Activated T-helper 1 cell treated with Interleukin-2 at 50 U/mL for 16 hours (primary cell): ENCODE measurements at places on chromosomes 16 and 17.
A peak's percentile ranks its signal among the peaks of the same experiment; 100 is the strongest.

DNA sequence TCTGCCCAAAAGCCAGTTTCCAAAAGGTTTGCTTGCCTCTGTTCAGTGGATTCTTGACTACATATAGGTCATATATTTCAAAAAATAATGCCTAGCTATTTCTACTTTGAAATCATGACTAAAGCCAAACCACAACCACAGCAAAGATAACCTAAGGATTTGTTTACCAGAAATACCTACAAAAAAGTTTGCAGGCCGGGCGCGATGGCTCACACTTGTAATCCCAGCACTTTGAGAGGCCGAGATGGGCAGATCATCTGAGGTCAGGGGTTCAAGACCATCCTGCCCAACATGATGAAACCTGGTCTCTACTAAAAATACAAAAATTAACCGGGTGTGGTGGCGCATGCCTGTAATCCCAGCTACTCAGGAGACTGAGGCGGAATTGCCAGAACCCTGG is 15.2 kb downstream of the CARHSP1 start:
- no peak for DNase-seq

GRCh38 chr16:87658564-87659225 is 56.4 kb downstream of the JPH3 start:
- DNase-seq = no peak

- no peak for DNase-seq
Measured at GRCh38 chr16:84026606-84027005, 16.0 kb downstream of the SLC38A8 start.

DNA sequence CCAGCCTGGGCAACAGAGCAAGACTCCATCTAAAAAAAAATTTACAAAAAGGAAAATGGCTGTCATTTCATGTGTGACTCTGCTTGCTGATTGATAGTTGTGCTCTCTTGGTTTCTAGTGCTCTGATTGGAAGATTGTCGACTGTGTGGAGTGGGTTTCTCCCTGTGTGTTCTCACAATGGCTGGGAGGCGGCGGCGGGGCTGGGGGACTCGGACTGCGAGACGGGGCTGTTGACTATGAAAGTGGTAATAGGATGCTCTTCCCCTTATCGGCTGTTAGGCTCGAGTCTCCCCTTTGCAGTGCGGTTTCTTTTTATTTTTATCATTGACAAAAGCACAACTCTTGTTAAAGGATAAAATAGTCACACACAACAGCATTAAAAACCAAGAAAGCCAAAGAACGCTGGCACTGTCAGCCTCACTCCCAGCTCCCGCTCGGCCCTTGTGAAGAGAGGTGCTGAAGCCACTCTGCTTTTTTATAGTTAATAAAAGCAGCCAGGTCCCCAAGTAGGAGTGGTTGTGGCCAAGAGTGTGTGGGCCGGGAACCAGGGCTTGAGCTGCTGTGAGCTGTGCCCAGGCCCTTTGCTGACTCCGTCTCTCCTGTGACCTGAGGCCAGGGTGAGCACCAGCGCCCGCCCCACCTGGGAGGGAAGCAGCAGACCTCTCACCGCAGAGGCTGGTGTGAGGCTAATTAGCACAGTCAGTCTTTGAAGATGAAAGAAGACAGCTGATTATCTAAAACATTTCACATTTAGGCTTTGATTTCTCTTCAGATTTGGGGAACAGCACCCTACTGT is 36.5 kb downstream of the TBCD start:
- no peak for DNase-seq

- no peak for DNase-seq
Measured at GRCh38 chr16:4365014-4365406, 6.6 kb upstream of the VASN start.

DNA sequence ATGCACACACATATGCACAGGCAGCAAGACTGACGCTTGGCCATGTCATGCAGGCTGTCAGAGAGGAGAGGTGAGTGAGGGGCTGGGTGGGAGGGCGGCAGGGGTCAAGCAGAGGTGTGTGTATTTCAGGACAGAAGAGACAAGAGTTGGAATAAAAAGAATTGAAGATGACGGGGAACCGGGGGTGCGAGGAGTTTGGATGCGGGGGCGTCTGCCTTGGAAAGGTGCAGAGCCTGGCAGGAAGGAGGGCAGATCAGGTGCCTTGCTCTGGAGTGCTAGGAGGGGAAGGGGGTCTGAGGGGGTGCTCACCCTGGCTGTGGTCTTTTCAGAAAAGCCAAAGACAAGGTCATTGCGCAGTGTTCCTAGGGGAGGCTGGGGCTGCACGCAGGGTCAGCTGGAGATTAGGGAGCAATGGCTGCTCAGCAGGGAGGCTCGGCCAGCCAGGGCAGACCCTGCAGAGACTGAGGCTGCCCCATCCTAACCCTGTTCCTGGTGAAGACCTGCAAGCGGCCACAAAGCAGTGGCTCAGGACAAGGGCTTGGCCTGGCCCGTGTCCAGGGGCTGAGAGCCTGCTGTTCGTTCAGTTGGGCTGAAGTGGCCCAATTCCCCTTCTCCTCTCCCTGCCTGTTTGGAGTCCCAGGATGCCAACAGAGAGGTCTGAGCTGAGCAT is 23.7 kb upstream of the CBX4 start:
- no peak for DNase-seq

DNA sequence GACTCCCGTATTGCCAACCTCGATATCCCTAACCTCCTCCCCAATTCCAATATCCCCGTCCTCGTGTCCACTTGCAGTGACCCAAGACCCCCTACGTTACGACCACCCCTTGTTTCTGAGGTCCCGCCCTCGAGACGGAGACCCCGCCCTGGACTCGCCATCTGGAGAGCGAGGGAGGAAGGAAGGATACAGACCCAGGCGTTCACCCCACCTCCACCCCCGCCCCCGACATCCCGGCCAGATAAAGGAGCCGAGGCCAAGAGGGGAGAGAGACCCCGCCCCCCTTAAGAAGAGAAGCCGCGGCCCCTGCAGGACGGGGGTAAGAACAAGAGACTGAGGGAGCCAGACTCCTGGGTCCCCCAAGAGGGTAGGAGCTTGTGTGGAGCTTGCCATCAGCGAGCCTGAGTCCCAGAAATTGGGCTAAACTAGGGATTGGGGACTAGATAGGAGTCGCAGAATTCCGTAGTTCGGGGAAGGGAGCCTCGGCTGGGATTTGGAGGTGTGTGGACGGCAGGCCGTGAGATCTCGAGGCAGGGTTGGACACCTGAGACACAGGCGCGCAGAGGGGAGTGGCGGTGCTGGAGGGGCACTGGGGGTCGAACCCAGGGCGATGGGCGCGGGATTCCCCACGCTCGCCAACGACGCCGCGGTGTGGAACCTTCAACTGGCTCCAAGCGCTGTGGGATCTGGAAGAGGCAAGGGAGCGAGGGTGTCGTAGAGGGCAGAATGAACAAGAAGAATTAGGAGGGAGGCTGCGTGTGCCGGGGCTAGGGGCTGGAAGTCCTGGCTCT is at the start of gene BCL6B:
BCL6B (plus strand) TSS at position 270 of the 791 bp plus-strand sequence. CDS start 622 bp downstream, outside the sequence.
- no peak for DNase-seq

DNA sequence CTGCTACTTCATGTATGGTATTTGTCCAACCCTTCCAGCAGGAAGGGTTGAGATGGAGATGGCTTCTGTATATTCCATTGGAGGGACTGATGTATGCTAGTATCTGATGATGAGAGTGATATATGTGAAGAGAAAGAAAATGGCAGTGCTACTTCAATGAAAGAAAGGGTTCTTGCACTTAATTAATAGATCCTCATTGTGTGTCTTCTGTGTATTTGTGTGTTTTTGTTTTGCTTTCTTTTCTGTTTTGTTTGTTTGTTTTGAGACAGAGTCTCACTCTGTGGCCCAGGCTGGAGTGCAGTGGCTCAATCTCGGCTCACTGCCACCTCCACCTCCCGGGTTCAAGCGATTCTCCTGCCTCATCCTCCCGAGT is 61.2 kb upstream of the CRYM start:
- no peak for DNase-seq

DNA sequence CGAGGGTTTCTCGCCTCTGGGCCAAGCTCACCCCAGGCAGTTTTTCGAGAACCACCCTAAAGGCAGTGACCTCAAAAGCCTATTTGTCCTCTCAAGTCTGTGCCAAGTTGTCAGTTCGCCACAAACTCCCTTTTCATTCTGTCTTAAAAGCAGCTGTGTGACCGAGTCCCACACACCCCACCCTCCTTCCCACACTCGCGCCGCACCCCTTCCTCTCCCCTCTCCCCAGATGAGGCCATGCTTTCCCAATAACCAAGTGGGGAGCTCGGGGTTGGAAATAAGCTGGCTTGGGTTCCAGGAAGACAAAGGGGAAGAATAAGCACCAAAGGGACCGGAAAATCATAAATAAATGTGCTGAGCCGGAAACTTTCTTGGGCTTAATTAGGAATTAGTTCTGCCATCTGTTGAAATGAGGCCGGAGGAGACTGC is 36.7 kb downstream of the GRIN2C start:
- no peak for DNase-seq

DNA sequence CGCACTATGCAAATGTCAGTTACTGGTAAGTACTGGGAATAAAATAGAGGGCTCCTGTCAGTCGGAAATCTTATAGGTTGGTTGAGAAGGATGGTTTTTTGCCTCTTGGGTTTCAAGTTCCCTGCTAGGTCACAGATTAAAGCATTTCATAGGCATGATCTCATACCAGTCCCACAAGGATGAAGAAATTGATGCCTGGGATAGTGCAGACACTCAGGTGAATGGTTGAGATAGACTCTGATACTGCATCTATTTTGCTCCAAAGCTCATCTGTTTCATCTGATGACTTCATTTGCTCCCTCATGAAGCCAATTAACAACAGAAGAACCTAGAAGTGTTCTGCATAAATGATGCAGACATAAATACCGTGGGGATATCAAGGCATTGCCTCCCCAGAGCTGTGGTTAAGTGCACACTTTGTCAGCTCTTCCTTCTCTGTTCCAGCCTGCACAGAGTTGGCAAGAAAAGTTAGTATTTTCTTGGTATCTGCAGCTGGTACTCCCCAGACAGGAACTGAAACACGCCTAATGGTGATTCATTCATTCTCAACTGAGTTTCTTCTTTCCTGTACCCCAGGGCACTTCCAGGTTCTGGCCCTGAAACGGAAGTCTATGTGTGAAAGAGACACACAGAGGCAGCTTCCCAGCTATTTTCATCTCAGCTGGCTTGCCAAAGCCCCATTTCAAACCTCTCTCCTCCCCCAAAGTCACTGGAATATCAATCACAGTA is 418.3 kb upstream of the SALL1 start:
- no peak for DNase-seq

GRCh38 chr16:3861808-3862451 is 18.6 kb downstream of the CREBBP start:
- no peak for DNase-seq

DNA sequence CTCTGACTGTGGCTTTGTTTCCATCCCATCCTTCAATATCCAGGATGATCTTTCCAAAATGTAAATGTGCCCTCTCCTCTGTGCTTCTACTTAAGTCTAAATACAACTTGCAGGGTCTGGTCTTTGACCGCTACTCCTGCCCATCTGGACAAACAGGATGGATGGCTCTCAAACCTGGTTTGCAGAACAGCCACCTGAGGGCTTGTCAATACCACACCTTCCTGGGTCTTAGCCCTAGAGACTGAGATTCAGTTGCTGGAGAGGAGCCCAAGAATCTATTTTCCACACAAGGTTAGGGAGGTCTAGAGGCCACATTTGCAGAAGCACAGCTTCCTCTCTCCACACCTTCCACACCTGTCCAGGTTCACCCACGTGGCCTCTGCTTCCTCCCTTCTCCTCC is 1.9 kb upstream of the GRB7 start:
- DNase-seq = no peak

DNA sequence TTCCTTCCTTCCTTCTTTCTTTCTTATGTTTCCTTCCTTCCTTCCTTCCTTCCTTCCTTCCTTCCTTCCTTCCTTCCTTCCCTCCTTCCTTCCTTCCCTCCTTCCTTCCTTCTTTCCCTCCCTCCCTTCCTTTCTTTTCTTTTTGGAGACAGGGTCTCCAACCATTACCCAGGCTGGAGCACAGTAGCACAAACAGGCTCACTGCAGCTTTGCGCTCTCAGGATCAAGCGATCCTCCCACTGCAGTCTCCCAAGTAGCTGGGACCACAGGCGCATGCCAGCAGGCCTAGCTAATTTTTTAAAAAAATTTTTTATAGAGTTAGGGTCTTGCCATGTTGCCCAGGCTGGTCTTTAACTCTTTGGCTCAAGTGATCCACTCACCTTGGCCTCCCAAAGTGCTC is 31.8 kb upstream of the ZKSCAN2 start:
- no peak for DNase-seq

GRCh38 chr16:74700116-74700437 is 585 bp downstream of the MLKL start:
- DNase-seq = peak; percentile 9

- DNase-seq = no peak
Measured at GRCh38 chr16:49632086-49632794, 223.7 kb downstream of the ZNF423 start.

GRCh38 chr16:3792472-3793012 is 75.2 kb upstream of the TRAP1 start:
- no peak for DNase-seq

- no peak for DNase-seq
Measured at GRCh38 chr16:83882163-83882885, 16.6 kb upstream of the MLYCD start.

- DNase-seq = no peak
Measured at GRCh38 chr17:28748852-28749515, 5.2 kb downstream of the TRAF4 start.

DNA sequence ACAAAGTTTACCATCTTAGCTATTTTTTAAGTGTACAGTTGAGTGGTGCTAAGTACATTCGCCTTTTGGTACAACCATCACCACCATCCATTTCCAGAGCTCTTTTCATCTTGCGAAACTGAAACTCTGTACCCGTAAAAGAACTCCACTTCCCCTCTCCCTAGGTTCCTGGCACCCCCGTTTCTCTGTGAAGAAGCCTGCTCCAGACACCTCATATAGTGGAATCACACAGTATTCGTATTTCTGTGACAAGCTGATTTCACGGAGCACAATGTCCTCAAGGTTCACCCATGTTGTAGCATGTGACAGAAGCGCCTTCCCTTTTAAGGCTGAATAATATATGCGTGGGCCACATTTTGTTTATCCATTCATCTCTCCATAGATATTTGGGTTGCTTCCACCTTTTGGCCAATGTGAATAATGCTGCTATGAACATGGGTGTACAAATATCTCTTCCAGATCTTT is 54.2 kb upstream of the MAP3K14 start:
- DNase-seq = no peak

- DNase-seq = no peak
Measured at GRCh38 chr17:74827800-74828199, 31.9 kb downstream of the GRIN2C start.

GRCh38 chr16:67446968-67447507 is 16.1 kb downstream of the HSD11B2 start:
- DNase-seq = no peak

DNA sequence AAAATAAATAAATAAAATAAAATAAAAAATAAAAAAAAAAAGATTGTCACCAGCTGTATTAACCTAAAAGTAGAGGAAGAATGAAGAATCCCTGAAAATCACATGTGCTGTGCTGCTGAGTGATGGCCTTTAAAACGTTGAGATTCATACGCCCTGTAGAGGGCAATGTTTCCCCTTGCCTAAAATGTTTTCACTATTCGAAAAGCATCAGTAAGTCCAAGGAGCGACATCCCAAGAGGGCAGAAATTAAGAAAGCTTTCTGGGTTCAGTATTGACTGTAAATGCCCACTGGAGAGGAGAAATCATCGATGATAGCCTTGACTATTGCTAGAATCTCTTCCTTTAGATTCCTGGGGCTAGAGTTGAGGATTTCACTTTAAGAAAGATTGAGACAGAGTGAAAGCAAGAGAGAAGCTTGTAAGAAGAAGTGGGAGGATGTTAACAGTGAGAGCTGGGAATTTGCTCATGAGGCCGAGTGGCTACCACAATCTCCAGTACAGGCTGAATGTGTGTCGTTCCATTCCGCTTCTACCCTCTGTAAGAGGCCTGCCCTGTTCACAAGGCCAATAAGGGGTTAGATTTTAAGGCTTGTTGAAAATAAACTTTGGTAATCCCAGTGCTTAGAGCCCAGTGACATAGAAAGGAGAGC is 170.8 kb upstream of the FAM20A start:
- no peak for DNase-seq
